ENCODE measurements at places on chromosomes 1 and 21.

GRCh38 chr1:99886841-99887240, 36.7 kb downstream of the AGL start:
- no peak for DNase-seq

DNA sequence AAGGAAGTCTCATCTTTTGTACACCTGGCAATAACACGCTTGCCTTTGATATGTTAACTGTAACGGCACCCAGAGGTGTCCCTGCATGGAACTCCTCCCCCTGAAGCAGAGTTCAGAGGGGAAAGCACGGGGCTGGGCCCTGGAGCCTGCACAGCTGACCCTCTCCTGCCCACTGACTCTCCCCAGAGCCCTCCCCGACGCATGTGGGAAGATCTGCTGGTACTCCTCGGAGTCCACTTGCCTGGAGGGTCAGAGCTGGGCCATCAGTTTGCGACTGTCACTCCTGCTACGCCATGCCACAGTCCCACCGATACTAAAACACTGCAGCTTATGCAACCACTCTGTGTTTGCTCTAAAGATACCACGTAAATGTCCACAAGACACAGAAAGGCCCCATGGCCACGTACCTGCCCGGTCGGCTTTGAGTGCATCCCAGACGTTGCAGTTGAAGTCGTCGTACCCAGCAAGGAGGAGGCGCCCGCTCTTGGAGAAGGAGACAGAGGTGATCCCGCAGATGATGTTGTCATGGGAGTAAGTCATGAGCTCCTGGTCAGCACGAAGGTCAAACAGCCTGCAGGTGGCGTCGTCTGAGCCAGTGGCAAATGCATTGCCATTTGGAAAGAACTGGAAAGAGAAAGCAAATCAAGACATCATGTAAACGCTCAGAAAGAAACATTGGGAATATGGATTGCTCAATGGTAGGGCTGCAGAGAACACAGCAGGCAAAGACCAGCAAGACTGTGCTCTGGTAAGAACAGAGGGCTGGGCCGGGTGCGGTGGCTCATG, 10.6 kb upstream of the NADK start:
- no peak for DNase-seq

DNA sequence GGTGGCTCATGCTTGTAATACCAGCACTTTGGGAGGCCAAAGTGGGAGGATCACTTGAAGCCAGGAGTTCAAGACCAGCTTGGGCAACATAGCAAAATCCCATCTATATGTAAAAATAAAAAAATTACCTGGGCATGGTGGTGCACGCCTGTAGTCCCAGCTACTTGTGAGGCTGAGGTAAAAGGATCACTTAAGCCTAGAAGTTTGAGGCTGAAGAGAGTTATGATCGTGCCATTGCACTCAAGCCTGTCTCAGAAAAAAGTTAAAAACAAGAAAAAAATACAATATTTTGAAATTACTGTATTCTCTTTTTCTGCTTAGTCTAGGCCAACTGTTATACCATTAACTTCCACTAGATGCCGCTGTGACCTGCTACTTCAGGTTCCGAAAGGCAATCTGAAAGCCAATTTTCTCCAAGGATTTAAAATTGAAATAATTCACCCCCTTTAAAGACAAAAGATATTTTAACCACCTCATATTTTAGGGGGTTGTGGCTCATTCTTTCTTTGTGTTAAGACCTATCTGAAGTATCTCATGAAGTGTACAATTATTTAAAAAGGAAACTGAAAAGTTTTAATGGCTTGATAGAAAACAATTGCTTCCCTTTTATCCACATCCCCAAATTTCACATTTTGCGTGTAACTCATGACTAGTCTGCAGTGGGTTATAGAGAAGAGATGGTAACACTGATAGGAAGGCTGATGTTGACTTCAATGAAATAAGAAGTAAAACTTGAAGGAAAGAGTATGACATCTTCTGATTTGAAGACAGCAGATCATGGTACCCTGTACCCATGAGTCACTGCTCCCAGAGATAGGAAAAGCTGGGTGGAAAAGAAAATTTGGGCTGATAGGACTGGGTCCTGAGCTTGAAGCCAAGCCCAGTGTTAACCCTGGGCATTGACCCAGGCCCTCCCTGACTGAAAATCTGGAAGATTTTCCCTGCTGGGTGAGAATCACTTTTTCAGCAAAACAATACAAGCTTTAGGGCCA, 24.4 kb upstream of the CLDN14 start:
- DNase-seq, result peak; percentile 29

- no peak for DNase-seq
Measured at GRCh38 chr1:92882819-92883218, 51.0 kb downstream of the RPL5 start.

DNA sequence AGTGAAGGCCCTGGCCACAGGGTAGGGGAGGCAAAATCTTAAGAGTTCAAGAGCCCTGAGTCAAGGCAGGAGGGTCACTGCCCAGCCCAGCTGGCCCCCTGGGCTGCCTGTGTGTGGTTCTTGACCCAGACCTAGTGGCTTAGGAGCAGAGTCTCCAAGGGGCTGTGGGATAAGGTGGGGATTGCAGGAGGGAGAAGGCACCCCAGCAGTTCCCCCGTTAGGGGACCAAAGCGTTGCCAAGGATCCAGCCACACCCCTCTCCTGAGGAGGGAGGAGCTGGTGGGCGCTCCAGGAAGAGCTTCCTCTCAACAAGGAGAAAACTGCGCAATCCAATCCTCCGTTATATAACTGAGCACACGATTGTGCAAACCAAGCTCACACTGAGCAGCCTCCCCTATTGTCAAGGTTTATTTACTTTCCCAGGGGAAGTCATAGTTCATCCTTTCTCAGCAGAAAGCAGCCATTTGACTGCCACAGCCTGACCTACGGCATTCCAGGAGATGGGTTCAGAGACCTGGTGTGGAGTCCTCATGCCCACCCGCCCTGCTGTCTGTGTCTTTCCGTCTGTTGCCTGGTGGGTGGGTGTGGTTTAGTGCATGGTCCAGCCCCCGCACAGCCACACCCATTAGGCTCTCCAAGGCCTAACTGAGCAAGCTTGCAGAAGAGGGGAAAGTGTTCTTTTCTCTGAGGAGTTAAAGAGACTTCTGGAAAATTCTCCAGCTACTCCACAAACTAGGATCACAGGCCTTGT, 3.5 kb downstream of the EPHX1 start:
- no peak for DNase-seq

DNA sequence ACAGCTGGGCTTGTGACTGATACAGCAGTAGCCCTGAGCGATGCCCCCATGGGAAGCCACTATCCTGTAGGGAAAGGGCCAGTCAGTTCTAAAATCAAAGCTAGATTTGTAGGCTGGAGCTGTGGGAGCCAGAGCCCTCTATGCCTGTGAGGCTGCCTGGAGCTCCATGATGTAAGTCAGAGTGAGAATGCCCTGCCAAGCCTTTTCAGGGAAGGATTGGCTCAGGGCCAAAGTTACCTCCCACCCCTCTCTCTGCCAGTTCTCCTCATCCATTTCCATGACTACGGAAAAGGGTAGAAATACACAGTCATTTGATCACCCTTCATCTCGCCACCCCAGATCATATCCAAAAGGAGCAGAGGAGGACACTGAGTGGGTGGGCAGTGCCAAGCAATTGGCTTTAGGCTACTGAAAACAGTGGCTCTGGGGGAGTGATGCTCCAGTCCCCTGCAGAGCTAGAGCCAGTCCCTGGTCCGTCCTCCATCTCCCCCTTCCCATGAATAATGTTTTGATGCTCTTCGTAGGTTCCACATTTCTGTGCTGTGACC, 59.5 kb upstream of the KCNA3 start:
- no peak for DNase-seq
